ENCODE measurements at places on chromosomes 4 and X. TPM values are rescaled to one million over a fixed set of nuclear protein-coding genes. Genes with fewer than 3 reads are reported as not detected.

The CLDN24 gene
- not detected for total RNA-seq

GRCh38 chr4:46390355-46391058, 579 bp upstream of the GABRA2 start:
- peaks cover 2% of the 10 kb centered on the region for H3K36me3 ChIP-seq
- H3K27me3 ChIP-seq: peaks cover 23% of the 10 kb centered on the region
- peak overlapping the region; percentile 39 for H3K4me3 ChIP-seq
- H3K4me1 ChIP-seq: peaks cover 2% of the 10 kb centered on the region
- no peak overlapping the region for H3K27ac ChIP-seq

- H3K4me3 ChIP-seq: no peak overlapping the region
- H3K36me3 ChIP-seq: no peaks in the 10 kb centered on the region
- DNase-seq: no peak
- peaks cover 7% of the 10 kb centered on the region for H3K4me1 ChIP-seq
- peaks cover 14% of the 10 kb centered on the region for H3K27me3 ChIP-seq
- no peak overlapping the region for H3K27ac ChIP-seq
Measured at GRCh38 chrX:1341545-1342184, 5.1 kb downstream of the IL3RA start.

- no peak overlapping the region for H3K27ac ChIP-seq
- H3K36me3 ChIP-seq: no peaks in the 10 kb centered on the region
- H3K27me3 ChIP-seq: no peaks in the 10 kb centered on the region
Measured at GRCh38 chrX:9282325-9282724, 182.5 kb upstream of the TBL1X start.
